Activated T-helper 2 cell treated with anti-CD3 and anti-CD28 coated beads, Interferon-gamma antibody, Interleukin-2, Interleukin-4, amounts not matched to agents 10 μg/mL and 5 μg/mL and 100 μg/mL, durations not matched to agents 14 hours and 24 hours and 36 hours (primary cell): ENCODE measurements at places on chromosomes 16 and 17. TPM values are rescaled to one million over a fixed set of nuclear protein-coding genes. Genes with fewer than 3 reads are reported as not detected.

The ARHGAP44 gene
- total RNA-seq, result 0.21 TPM in 2 replicates

The TSNAXIP1 gene
- total RNA-seq, result 0.51 and 1.0 TPM in 2 replicates

The RRN3 gene
- 37.5 and 39.1 TPM in 2 replicates for total RNA-seq

DNA sequence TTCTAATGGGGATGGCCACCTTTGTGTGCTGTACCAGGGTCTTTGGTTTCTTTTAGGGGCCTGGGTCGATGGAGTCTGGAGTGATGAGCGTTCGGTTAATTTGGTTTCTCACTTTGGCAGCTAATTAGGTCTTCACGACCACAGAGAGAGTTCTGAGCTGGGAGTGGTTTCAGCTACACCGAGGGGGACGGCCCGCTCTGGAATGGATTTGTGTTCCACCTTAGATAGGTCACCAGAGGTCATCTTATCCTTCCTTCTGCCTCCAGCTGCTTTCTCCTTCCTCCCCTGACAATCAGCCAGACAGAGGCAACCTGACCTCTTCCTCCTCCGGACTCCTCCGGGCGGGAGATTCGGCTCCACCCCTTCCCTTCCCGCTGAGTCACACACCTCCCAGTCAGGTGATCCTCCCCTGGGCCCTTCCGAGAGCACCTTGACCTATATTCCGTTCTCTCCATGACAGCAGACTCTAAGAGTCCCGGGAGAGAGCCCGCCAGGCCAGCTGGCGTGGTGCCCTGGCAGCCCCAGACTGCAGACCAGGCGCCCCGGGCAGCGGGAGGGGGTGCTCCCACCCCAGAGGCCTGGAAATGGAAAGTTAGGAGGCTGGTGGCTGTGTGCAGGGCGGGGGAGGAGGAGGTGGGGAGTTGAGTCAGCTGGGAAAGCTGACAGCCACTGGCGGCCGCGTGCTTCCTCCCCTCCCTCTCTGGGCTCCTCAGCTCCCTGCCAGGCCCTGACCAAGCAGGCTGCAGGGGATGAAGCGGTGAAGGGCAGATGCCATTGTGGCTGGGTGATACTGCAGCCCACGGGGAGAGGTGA is 44.7 kb downstream of the CHD9 start:
- DNase-seq, result peak; percentile 37

DNA sequence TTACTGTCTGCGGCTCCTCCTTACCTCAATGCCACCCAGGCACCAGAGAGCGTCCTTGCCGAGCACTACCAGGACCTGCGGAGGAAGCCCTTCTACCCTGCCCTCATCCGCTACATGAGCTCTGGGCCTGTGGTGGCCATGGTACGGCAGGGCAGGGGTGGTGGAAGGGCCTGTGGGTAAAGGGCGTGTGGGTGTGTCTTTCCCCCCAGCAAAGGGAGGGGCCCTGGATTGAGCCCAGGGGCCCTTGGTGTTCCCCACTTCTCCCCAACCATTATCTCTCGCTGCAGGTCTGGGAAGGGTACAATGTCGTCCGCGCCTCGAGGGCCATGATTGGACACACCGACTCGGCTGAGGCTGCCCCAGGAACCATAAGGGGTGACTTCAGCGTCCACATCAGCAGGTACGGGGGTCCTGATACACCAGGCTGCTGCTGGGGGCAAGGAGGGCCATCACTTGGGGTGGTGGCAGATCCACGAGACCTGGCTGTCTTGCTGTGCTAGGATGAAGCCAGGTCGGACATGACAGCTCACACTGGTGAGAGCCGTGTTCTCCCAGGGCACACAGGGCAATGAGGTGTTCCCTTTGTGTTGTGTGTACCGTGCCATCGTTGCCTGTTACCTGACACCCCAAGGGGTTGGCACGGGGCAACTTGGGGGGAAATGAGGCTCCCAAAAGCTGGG is 2.2 kb upstream of the DECR2 start:
- no peak for DNase-seq

- no peak for DNase-seq
Observed at GRCh38 chr17:35557353-35557752, 3.3 kb downstream of the SLFN14 start.

DNA sequence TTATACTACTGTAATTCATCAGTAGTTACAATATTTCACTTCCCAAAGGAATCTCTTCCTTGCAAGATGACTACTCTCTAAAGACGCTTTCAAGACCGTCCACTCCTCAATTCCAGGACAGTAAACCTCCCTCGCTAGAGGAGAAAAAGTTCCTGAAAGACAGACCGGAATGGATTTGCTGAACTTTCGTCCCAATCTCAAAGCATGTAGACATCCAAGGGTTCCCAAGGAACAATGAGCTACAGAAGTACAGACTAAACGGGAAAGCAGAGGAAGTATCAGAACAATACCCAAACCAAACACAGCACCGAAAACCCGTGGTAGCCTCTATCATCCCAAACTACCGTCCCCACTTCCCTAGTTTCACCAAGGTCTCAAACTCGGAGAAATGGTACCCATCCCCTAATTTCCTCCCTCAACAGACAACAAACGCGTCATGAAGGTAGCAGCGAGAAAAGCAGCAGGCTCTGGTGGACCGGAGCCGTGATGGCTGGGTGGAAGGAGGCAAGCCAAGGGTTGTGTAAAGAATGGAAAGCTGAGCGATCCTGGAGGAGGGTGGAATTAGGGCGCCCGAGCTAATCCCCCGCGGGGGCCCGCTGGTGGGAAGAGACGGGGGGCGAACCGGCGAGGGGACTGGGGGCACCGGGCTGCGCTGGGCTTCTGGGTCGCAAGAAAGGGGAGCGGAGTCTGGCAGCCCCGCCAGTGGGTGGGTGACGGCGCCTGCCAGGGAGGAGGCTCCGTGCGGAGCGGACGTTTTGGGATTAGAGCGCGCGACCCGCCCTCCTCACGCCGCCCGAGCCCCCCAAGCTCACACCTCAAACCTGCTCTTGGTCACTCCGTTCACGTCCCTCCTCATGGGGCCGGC is 647 bp downstream of the FBXL20 start:
- no peak for DNase-seq

- DNase-seq, result no peak
Observed at GRCh38 chr16:70685938-70686375, at the start of gene MTSS2. Gene MTSS2 (minus strand): TSS chr16:70686053. CDS start chr16:70685791, 262 bp downstream.
